Activated CD4-positive, alpha-beta T cell treated with anti-CD3 and anti-CD28 coated beads, Interleukin-2, Interleukin-4, amounts not matched to agents 100 ng/mL and 50 ng/mL, durations not matched to agents 16 hours and 8 hours (primary cell): ENCODE measurements at places on chromosomes 1 and 21.

DNA sequence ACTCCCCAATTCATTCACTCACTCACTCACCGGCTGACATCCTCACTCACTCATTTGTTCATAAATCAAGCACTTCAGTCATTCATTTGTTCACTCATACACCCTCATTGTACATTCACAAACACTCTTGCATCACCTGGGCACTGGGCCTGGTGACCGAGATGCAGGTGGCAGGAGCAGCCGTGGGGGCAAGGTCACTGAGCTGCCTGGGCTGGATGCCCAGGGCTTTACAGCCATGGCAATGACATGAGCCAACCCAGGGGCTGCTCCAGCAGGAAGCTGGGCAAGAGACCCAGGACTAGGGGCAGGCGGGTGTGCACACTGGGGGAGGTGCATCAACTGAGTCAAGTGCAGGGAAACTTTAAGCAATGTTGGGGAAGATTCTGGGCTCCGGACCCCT, 113.6 kb upstream of the IGSF21 start:
- DNase-seq, result no peak

- DNase-seq, result no peak
Measured at GRCh38 chr1:28028873-28029654, 59.3 kb downstream of the EYA3 start.

DNA sequence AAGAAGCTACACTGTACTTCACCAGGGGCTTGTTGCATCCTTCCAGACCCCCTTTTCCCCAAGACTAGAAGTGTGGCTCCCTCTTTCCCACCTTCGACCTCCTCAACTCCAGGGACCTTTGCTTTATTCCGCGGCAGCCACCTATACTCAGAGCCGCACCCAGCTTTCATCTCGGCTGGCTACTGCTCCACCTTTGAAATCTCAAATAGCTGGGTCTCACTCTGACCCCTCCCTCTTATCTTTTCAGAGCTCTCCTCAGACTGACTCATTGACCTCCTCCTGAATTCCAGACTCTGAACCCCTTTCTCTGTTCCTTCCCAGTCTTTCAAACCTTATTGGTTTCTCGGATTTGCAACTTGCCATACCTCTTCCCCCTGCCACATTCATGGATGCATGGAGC, 144.7 kb upstream of the JUN start:
- DNase-seq, result no peak

- DNase-seq, result no peak
Measured at GRCh38 chr1:175197531-175197930, 5.0 kb upstream of the KIAA0040 start.

- no peak for DNase-seq
Measured at GRCh38 chr1:30650038-30650967, 73.1 kb downstream of the MATN1 start.

GRCh38 chr21:42478504-42478903, 17.5 kb downstream of the RSPH1 start:
- DNase-seq, result no peak

DNA sequence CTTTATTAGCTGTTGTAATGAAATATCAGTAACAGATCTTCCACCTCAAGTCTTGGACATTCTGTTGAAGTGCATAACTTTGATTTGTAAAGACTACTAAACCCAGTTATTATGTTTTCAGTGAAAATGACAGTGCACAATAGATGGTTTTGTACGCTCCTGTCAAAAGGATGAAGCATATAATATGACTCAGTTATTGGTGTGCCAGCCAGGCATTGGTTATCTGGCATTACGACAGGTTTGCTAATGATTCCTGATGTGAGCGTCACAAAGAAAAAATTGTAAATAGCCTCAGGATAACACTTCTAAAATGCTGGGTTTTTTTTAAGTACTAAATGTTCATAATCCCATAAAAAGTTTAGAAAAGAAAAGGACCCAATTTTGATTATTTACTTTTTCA, 147.9 kb downstream of the MAGI3 start:
- no peak for DNase-seq

DNA sequence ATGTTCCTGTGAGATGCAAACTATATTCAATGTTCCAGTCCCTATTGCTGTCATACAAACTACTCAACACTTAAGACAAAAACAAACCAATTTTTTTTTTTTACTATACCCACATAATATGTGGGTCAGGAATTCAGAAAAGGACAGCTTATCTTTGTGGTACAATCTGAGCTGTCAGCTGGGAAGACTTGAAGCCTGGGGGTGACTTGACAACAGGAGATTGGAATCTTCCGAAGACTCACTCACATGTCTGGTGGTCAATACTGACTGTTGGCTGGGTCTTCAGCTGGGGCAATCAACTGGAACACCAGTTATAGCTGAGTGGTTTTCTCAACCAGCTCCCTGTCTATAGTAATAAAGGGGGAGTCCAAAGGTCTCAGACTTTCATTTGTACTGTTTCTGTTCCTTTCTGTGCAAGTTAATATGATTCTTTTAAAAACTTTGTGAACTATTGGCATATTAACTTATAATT, 81.7 kb upstream of the ATP1B1 start:
- DNase-seq, result no peak

GRCh38 chr1:153661111-153661708, 2.7 kb downstream of the SNAPIN start:
- no peak for DNase-seq

DNA sequence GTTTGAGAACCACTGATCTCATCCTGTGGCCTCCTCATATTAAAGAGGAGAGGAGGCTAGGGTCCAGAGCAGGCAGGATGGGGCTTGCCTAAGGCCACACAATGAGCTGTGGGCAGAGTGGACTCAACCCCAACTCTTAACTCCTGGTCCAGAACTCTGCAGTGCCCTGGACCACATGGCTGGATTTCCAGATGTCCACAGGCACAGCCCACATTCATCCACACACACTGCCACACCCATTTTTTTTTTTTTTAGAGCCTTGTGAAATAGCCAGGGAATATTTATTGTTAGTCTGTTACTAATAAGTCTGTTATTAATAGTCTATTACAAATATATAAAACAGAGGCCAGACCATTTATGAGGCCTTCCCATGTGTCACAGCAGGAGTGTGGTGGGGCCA, 192.2 kb downstream of the TRABD2B start:
- DNase-seq, result no peak

GRCh38 chr1:157771661-157772425, 5.1 kb downstream of the FCRL2 start:
- no peak for DNase-seq

DNA sequence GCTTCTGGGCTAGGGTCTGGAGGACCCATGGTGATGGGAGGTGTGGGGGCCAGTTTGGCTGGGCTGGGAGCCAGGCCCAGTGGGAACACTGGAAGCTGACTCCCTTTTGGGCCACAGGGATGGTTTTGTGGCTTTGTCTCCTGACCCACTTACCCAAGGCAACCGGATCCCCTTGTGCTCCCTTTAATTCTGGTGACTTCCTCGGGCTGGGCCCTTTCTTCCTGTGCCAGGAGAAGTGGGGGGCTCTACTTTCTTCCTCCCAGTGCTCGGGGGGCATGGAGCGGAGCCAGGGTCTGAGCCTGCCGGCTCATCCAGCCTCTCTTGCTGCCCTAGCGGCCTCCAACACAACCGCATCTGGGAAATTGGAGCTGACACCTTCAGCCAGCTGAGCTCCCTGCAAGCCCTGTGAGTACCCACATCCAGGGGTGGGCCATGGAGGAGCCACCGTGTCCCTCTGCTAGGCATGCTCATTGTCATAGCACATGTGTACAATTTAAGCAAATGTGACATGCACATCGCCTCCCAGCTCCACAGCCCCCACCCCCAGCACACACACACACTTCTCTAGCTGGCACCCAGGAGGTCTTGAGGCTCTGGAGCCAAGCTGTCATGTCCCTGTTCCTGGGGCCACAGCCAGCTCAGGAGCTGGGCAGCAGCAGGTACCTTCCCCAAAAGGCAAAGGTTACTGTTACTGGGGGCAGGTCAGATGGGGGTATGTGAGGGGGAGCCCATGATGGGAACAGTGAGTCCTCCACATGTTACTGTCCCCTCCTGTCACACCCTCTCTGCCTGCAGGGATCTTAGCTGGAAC, 35.0 kb downstream of the UBE2T start:
- no peak for DNase-seq

DNA sequence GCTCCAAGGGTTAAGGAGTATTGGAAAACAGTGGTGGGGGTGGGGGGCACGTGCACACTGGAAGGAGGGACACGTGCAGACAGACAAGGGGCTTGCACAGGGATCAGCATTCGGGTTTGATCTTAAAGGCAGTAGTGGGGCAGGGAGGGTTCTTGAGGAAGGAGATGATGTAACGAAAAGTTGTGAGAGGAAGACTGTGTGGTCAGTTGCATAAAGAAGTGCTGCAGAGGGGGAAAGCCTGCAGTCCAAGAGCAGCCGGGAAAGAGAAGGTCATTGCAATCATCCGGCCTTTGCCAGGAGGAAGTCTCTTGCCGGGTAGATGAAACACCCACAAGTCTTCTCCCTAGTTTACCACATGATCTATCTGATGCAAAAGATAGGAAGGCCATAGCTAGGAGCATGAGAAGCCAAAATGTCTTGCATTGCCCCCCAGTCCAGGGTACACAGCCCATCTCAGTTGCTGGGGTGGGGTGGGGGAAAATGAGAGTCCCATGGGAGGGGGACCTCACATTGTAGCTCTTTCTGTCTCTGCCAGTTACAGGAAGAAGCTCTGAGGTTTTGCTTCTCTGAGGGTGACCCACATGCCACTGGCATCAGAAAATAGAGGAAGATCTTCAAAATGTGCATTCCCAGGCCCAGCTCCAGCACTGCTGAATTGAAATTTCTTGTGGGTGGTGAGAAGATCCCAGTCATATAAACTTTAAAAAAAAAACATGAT, 202.5 kb upstream of the RAB4A start:
- DNase-seq, result no peak

GRCh38 chr1:29390491-29391361, 154.4 kb downstream of the PTPRU start:
- no peak for DNase-seq

GRCh38 chr1:209838537-209838936, 10.8 kb downstream of the UTP25 start:
- DNase-seq, result no peak

- no peak for DNase-seq
Measured at GRCh38 chr1:191022856-191023255, 545.2 kb upstream of the BRINP3 start.

DNA sequence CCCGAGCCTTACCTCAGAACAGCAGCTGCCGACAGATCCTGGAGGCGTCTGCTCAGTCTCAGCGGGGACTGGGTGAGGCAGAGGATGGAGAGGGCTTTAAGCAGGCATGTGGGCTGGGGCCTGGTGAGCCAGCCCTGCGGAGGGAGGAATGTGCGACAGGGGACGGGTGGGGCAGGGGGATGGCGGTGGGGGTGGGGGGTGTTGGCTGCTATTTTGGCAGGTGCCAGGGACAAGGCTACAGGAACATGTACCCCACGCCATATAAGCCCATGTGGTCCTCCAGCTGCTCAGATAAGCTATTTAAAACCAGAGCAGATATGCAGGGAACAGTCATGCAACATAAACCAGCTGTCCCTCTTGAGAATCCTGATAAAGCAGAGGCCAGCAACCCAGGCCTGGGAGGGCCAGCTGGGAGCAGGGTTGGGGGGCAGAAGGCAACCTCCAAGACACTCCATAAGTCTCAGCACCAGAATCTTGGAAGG, at the start of gene TNNT2:
TSS of gene TNNT2 (minus strand) at position 70 of the 482 bp plus-strand sequence. CDS start 4,426 bp downstream, outside the sequence.
- DNase-seq, result no peak

GRCh38 chr1:87787551-87787950, 458.9 kb downstream of the LMO4 start:
- no peak for DNase-seq

DNA sequence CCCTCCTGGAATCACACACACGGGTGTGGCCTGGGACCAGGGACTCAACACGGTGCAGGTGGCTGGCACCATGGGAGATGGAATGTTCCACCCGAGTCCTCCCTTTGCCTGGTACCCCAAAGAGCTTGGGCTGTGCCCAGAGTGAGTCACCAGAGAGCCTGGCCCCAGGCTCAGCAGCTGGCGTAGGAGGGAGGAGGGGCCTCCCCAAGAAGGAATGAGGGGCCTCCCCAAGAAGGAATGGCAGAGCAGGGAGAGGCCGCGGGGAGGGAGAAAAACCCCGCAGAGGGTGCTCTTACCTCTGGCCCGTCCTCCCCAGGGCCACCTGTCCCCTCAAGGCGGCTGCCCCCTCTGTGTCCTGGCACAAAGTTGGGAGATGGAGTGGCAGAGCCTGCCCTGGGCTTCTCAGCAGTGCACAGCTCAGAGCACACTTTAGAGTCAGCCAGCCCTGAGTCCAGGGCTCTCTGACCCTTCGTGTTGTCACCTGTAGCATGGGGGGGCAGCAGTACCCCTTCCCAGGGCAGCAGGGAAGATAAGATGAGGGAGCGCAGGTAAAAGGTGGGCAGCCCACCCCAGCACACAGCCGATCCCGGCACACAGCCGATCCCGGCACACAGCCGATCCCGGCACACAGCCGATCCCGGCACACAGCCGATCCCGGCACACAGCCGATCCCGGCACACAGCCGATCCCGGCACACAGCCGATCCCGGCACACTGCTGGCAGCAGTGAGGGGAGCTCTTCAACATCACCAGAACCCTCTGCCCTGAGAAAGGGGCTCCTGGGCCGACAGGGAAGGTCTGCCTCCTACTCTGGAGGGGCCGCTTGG, 20.2 kb upstream of the KCNAB2 start:
- no peak for DNase-seq

GRCh38 chr1:95186149-95186548, 47.9 kb upstream of the RWDD3 start:
- no peak for DNase-seq

- DNase-seq, result no peak
Measured at GRCh38 chr1:61496501-61496900, 228.4 kb downstream of the TM2D1 start.

- DNase-seq, result no peak
Measured at GRCh38 chr1:47709872-47710231, 272.0 kb downstream of the FOXD2 start.

DNA sequence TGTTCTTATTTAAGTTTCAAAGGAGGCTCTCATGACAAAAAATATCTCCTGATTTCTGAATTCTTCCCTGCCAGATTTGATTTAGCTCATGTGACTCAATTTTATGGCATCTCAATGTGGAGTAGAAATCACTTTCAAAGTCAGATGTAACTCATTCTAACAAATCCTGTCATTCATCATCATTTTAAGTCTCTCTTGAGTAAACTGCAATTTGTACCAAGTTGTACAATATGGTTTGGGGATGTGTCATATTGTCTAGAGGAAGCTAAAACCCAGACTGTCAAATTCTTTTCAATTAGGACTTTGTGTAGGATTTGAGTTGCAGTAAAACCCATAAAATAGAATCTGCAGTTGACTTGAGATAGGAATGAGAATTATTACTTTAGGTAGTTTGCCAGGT, 2101.0 kb downstream of the NCAM2 start:
- no peak for DNase-seq
